ENCODE measurements at places on chromosomes 16 and 17.

DNA sequence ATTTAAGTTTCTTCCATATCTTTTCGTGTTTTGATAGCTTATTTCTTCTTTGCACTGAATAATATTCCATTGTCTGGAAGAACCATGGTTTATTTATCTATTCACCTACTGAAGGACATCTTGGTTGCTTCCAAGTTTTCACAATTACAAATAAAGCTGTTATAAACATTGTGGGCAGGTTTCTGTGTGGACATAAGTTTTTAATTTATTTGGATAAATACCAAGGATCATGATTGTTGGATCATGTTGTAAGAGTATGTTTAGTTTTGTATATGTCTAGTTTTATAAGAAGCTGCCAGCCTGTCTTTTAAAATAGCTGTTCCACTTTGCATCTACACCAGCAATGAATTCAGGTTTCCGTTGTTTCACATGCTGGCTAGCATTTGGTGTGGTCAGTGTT lies 339.4 kb downstream of the CDH11 start:
- DNase-seq, result no peak

- no peak for DNase-seq
Observed at GRCh38 chr17:57948555-57949420, 6.4 kb downstream of the CUEDC1 start.

- DNase-seq, result no peak
Observed at GRCh38 chr17:21252796-21253645, at the start of gene NATD1. NATD1 (minus strand) TSS chr17:21253410; CDS start chr17:21253264, 146 bp downstream.

DNA sequence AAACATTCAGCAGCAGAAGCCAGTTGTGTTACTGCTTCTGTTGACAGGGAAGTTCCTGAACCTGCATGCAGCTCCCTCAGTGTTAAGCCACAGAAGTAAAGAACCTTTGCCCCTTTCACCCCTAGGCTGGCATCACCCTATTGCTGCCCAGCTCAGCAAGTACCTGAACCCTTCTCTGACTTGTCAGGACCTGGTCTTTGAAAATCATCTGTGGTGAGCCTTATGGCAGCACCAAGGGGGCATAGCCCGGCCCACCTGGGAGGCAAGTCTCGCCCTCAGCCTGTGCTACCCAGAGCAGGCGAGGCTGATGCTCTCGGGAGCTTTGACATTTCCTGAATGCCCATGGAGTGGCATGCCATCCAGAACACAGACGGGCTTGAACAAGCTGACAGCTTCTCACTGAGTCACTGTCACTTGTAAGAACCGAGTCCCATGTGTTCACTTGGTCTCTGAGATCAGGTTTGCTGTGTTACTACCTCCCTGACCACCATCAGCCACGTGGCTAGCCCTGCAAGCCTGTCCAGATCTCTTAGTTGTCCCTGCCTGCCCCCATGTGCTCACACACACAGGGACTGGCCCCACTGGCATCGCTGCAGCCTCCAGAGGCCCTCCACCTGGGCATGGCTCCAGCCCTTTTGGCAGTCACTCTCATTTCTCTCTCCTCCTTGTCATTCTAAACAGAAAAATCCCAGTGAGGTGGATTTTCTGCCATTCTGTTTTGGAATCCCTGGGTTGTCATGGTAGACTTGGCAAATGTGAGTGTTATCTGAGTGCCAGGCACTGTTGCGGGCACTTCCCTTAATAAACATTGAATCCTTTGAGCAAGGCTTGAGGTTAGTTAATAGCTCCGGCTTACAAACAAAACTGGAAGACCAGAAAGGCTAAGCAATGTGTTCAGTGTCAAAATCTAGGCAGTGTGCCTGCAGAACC lies 2.9 kb upstream of the CARMIL2 start:
- no peak for DNase-seq

- no peak for DNase-seq
Observed at GRCh38 chr16:15587152-15587825, 55.7 kb downstream of the MARF1 start.

GRCh38 chr17:42287977-42288802 lies at the start of gene STAT5A:
STAT5A (plus strand) TSS chr17:42288498; CDS start chr17:42289412, 914 bp downstream.
- peak; percentile 92 for DNase-seq

DNA sequence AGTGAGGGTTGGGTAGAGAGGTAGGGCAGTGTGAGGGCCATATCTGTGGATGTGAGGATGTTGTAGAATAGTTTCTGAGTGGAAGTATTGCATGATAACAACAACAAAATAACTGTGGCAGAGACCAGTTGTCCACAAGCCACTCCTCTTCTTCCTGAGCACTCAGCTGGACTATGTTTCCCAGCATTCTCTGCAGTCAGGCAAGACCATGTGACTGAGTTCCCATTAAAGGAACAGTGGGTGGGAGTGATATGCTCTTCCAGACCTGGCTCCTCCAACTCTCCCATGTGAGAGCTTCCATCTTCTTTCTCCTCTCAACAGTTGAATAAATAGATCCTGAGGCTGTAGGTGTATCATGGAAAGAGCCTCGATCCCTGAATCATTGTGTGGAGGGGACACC lies 272.4 kb downstream of the CBLN1 start:
- no peak for DNase-seq

- no peak for DNase-seq
Observed at GRCh38 chr17:10879190-10879836, 41.4 kb upstream of the PIRT start.

DNA sequence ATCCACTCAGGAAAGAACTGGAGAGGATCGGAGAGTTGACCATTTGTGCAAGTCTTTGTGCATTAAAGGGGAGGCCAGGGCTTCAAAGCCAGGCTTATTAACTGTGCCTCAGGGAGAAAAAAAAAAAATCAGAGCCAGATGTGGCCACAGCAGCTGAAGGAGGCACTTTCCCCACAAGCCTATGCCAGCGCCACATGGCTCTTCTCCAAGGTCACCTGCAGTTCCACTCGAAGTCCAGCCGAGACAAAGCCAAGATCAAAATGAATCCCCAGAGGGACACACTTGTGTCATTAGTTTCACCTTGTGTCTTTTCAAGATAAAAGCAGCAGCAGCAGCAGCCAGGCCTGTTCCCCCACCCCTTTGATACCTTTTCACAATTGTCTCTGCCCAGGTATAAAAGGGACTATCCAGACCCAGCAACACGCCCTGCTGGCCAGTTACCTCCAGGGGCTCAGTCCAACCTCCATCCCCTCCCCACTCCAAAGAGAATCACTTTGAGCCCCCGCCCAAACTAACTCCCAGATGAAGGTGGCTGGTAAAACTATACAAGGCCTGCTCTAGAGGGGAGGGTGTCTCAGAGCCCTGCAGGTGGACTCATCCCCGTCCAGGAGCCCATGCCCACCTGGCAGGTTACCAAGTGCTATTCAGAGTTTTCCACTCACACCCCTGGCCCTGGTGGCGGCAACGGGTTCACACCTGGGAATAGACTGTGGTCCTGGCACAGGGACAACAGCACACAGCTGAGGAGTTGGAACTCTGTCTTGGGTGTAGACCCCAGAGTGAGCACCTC lies 29.2 kb downstream of the AXIN2 start:
- no peak for DNase-seq

DNA sequence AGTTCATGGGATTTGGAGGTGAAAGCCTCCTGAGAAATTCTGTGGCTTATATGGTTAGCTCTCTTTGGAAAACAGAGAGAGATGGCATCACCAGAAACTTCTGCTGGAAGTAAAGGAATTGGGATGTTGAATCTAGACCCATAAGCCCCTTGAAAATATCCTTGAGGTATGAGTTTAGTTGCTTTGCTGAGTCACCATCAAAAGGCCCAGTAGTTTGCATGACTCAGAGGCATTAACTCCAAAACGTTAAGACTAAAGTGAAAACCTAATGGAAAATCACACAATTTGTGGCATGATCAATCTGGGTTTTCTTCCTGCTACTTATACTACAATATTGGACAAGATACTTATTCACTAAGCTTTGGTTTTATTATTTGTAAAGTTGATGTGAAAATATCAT lies 349.2 kb upstream of the SALL1 start:
- DNase-seq, result no peak

GRCh38 chr16:79188115-79188738 lies 412.3 kb downstream of the MAF start:
- no peak for DNase-seq

DNA sequence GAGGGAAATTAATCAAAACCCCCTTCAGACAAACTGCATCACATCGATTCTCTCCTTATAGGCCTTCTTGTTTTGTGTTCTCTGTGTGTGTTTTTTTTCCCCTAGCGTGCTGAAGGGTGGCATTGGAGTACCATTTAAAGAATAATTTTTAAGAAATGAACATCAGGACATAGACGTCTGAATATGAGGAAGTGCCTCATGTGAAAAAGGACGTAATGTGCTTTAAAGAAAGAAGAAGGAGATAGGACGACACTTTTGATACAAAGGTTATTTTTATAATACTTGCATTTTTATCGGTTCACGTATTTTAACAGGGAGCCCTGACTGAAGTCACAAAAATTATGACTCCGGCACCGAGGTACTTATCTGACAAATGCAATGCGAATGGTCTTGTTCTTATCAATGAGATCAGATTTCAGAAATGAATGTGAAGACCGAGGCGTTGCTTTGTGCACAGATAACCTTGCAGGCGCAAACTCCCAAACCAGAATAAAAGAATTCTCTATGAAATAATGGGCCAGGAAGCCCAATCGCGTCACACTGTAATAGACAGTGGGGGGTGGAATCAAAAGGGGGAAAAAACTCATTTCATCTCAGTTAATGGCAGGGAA lies 606.3 kb downstream of the MAF start:
- DNase-seq, result no peak

Data from osteocyte (in vitro differentiated cells).